ENCODE measurements at places on chromosomes 4 and X.

GRCh38 chr4:145686991-145687390, 7.0 kb downstream of the C4orf51 start:
- DNase-seq, result no peak

DNA sequence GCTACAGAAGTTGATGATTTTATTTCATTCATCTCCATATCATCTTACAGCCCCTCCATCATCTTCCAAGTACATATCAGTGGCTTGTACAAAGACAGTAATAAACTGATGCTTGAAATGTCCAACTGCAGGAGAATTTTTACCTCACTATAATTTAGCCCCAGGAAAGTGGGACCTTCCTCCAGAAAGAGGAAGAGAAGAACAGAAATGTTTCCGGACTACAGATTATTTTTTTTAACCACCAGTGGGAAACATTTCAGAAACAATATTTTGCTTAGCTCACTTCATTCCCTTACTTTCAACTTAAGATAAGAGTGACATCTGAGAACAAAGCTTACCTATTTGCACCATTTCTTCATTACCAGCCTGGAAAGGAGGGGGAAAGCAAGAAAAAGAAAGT, 2.0 kb downstream of the ADAMTS3 start:
- DNase-seq, result no peak

DNA sequence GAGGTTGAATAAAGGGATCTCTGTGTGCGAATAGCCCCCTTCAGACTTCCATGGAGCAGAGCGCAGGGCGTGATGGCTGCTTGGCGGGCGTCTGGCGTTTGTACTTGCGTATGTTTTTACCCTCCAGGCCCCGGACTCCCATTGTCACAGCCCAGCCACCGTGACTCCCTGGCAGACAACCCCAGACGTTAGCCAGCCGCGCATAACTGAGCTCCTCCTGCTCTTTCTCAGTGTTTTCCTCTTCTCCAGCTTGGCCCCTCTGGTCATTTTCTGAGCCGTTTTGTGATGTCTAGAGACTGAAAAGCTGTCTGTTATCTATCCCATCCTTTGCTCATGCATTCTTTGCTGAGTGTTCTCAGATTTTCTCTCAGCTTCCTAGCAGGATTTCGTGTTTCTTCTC, 54.3 kb downstream of the IGFBP7 start:
- DNase-seq, result no peak

DNA sequence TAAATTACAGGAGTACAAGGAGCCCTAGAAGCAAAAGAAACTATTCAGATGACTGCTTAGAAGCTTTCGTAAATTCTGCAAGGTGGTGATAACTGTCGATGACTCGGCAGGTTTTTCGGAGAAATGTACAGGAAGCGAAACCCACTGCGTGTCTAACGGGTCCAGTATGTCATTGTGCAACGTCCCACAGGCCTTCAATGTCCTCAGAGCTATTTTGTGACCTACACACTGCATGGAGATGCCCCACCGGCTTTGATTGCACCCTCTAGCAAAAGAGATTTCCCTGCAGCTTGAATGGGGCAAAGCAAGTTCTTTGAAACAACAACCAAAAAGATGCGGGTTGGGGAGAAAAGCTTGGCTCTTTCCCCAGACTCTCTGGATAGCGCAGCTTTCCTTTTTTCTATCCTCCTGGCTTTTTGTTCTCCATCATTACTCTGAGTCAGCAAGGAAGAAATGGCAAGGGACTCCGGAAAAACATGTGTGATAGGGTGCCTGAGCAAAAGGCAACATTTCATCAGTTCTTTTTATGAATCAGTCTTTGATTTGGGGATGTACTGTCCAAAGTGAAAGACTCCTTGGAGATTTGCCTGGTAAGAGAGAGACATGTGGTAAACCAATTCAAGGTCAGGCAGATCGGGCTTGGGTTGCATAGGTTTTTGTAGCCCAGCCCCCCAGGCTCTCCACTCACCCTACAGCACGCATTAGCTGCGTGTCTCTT, 112.0 kb upstream of the TBL1X start:
- DNase-seq, result no peak

DNA sequence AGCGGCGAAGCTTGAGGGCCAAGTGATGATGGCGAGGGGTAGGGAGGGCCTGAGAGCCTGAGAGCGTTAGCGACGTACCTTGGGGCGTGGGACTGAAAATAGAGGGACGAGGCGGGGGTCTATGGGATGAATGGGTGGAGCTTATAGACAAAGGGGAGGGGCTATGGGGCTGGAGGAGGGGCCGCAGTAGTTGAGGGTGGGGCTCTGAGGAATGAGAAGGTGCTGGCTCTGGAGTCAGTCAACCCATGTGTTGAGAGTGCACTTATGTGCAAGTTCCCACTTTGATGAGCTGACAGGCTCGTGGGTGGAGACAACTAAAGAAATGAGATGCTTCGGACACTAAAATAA, 488 bp downstream of the TBC1D25 start:
- DNase-seq, result peak; percentile 41

DNA sequence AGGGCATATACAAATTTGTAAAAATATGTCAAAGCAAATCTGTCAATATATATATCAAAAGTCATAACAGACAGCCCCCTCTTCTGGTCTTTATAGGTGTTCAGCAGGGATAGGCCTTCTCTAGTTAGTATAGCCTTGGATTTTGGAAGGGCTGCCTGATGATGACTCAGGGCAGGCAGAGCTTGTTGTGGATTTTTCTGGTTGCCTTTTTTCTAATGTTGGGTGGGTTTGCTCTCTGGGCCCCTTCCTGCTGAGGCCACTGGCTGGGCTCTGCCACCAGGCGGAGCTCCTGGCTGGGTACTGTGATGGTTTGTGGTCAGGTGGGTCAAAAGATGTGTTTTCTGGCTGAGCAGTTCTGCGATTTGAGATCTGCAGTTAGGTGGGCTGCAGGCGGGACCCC, 294.2 kb downstream of the GRIA2 start:
- DNase-seq, result no peak

GRCh38 chr4:98448908-98449307, 187.7 kb downstream of the RAP1GDS1 start:
- DNase-seq, result no peak

- no peak for DNase-seq
These were observed 170.5 kb downstream of the CDS1 start for GRCh38 chr4:84753321-84753972.

- no peak for DNase-seq
These were observed 1008.8 kb downstream of the ADGRL3 start for GRCh38 chr4:62208921-62209320.

DNA sequence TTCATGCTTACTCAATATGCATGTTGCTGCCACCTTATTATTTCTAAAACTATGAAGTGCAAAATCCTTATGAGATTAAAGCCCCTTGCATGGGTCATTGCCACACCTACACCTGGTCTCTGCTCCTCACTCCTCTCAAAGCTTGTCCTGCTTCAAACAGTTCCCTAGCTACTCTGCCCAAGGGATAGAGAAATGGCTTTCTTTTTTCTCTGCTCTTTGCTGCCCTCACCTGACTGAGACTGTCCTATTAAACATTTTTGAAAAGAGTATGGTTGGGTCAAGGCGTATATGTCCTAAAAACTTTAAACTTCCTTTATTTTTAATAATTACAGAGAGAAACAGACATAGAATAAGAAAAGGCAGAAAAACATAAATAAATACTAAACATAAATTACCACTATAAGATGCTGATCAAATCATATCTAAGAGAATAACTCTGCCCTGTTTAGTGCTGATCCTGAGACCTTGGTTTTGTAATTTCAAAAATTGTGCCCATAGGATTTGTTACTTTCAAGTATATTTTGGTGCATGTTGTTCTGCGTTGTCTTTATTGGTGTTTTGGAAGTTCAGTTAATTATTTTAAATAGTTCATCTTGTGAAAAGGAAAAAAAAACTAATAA, 704.9 kb upstream of the PABPC4L start:
- DNase-seq, result no peak

- DNase-seq, result no peak
These were observed 172.0 kb upstream of the ZC4H2 start for GRCh38 chrX:65148232-65148631.

DNA sequence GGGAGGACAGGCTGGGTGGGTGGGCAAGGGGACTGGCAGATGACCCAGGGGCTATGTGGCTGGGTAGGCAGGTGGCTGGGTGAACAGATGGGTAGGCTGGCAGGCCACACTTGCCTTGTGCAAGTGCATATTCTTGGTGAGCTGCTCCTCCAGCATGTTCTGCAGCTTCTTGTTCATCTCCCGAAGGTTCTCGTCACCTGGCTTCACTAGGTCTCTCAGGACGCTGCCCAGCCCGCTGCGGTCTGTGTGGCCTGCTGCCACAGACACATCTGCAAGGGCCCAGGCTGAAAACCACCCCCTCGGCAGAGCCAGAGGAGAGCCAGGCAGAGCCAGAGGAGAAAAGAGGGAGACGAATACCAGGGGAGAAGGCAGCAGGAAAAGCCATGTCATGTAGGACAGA, 3.4 kb upstream of the KCND1 start:
- no peak for DNase-seq

GRCh38 chr4:100841911-100842310, 324.1 kb upstream of the EMCN start:
- no peak for DNase-seq

- no peak for DNase-seq
These were observed 48.3 kb upstream of the MND1 start for GRCh38 chr4:153296040-153296823.

GRCh38 chr4:142817442-142817841, 28.7 kb downstream of the INPP4B start:
- peak; percentile 13 for DNase-seq

DNA sequence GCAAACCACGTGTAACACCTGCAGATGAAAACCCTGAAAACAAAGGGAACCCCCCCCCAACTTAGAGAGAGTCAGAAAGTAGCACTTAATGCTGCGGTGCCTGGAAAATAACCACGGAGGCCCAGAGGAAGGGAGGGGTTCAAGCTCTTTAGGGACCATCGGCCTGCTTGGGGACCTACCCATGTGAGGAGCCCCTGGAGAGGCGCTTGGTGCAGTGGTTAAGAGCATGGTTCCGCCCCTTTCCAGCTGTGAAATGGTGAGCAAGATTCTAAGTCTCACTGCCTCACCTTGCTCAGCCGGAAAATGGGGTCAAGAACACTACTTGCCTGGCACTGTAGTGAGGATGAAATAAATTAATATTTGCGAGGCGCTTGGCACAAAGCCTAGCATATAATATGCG, 13.8 kb downstream of the SLC25A5 start:
- DNase-seq, result no peak

DNA sequence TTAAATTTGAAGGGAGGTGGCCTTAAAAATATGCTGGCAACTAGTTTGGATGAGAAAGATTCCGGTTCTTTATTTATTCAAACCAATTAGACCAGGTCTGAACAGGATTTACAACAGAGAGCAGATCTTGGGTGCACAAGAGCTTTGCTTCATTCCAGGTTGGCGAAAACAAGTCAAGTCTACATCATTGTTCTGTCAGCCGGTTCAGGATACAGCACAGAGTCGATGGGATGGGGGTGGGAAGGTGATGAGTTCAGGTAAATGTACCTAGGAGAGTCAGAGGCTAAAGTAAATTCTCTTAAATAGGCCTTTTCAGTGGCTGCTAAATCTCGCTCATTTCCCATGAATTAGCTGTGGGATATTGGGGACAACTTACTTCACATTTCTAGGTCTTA, 882 bp upstream of the STIM2 start:
- no peak for DNase-seq

DNA sequence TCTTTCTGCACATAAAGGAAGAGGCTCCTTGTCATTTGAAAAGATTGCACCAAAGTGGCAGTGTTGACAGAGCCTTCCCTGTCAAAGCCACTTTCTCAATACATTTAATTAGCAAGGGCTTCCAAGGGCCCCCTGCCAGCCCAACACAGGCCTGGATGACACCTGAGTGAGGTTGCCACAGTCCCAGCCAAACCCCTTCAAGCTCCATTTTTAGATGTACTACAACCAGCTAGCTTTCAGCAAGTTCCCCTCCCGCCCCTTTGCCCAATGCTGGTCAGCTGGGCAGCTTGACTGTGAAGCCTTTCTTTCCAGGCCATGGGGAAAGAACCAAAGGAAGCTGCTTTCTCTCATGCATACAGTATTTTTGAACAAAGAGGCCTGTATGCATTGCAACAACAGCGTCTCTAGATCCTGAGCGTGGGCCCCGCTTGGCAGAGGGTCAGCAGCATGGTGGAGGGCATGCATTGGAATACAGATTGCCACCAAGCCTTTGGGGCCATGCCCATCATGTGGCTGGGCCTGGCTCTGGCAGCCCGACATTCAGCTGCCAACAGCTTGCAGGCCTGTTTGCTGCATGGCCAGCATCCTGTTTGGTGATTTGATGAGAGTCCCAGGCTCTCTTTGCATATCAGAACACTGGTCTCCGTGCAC, 261.1 kb upstream of the GATB start:
- no peak for DNase-seq

- peak; percentile 3 for DNase-seq
These were observed 26.0 kb upstream of the YTHDC1 start for GRCh38 chr4:68375667-68376559.

- no peak for DNase-seq
These were observed 84.5 kb downstream of the CT47B1 start for GRCh38 chrX:120791013-120791643.

- DNase-seq, result no peak
These were observed 236.7 kb downstream of the SLC7A11 start for GRCh38 chr4:138005486-138005885.

DNA sequence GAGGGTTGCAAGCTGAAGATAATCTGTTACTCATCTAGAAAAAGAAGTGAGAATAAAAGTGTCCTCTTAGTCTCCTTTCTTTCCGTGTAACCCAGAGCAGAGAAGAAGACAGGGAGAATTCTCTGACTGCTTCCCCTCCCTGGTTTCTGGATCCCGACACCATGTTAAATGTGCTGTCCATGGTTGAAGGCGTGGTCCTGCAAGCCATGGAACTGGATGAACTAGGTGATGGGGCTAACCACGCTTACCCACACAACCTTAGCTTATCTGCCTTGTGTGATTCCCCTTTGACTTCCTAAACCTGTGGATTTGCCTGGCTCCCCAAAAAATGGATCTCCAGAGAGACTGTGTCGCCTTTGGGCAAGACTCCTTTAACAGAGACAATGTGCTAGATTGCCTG, 907.6 kb downstream of the FSTL5 start:
- no peak for DNase-seq

GRCh38 chr4:124167602-124168001, 544.9 kb downstream of the ANKRD50 start:
- DNase-seq, result no peak

- DNase-seq, result no peak
These were observed 204.5 kb downstream of the RELL1 start for GRCh38 chr4:37481547-37482122.
